NCI-H1105 (cell line): ENCODE measurements at places on chromosomes 2 and 18.

- DNase-seq: no peak
Observed at GRCh38 chr2:70944111-70944690, 8.5 kb downstream of the ATP6V1B1 start.

DNA sequence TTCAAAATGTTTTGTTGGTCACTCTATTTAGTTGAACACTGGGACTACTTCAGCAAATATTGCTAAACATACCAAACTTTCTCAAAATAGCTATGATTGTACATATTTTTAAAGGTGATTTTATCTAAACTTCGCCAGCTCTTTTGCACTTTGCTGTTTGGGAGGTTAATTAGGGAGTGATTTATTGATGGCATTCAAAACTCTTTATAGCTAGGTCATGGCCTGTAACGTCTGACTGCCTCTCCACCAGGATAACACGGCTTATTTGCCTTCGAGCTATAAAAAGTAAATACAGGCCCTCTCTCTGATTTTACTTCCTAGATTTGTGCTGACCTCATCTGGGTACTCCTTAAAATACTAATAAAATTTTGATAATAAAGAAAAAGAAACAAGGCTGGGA is 931.9 kb downstream of the DCDC2C start:
- DNase-seq: peak; percentile 20

DNA sequence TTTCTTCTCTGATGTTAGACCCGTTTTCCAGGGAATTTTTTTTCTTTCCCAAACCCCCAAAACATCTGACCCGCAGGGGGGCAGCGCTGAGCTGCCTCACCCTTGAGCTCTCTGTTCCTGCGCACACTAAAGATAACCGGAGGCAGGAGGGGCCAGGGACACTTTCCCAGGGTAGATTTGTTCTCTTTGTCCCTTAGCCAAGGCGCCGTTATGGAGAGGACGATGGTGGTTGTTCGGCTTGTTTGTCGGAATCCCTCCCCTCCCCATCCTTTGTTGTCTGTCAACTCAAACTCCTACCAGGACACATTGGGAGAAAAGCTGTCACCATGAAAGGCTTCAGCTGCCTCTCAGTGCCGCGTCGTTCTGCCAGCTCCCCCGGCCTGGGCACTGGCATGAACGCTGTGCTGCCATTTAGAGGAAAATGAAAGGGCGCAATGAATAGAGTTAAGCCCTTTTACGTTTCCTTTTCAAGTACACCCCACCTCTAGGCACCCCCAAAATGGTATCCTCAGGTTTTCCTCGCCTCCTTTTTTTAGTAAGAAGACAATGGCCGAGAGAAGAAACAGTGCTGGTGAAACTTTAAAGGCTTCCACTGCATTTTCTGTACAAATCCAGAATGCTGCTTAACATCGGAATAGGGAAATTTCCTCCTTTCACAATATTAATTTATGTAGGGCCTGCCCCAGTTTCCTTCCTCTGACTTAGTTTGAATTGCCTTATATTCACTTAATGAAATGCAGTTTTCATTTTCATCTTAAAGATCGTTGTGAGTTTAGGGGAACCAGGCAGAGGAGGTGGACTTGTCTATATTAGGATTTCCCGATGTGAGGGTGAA is 62.1 kb downstream of the RND3 start:
- DNase-seq: no peak

GRCh38 chr2:20432714-20433113 is 14.2 kb upstream of the RHOB start:
- no peak for DNase-seq

DNA sequence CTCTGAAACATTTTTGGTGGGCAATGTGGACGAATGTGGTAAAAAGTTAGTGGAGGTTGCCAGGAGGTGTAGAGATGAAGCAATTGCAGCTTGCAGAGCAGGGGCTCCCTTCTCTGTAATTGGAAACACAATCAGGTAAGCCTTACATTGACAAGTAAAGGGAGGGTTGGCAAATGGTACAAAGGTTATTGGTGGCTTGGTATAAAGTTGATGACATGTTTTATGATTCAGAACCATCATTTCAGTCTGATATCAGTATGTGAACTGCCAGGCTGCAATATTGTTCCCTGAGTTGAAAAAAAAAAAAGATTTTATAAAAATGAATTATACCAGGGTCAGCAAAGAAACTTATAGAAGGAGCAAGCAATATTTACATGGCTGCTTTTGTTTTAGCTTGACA is 14.4 kb upstream of the DLX1 start:
- no peak for DNase-seq

DNA sequence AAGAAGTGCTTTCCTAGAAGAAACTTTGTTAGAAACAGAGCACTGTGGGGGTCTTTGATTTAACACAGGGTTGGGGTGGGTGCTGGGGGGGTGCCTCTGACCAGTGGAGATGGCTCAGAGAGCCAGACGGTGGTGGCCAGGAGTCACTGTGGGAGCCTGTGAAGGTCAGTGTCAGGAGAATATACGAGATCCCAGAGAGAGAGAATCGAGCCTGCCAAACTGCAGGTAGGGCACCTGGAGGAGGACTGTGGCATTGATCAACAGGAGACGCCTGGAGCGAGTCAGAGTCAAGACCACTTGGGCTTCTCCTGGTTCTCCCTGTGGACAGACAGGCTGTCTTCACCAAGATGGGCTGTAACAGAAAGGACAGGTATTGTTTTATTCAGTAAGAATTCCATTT is 136.5 kb upstream of the TWIST2 start:
- DNase-seq: no peak

GRCh38 chr2:152513681-152514080 is 178.7 kb downstream of the FMNL2 start:
- peak; percentile 59 for DNase-seq

DNA sequence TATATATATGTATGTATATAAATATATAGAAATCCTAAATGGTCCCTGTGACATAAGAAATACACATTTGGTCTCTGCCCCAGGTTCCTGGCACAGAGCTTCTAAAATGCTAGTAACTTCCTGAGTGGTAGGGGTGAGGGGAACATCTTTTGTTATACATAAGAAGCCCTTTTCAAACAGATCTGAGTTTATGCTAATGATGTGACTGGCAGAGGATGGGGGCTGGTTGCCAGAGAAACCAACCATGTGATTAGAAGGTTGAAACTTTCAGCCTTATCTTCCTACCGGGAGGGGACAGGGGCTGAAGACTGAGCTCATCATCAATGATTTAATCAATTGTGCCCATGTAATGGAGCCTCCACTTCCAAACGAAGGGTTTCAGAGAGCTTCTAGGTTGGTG is 16.3 kb downstream of the MFSD2B start:
- no peak for DNase-seq

GRCh38 chr18:45802814-45803492 is 22.5 kb upstream of the SIGLEC15 start:
- no peak for DNase-seq

- no peak for DNase-seq
Observed at GRCh38 chr2:69641471-69641870, 2.1 kb downstream of the AAK1 start.

DNA sequence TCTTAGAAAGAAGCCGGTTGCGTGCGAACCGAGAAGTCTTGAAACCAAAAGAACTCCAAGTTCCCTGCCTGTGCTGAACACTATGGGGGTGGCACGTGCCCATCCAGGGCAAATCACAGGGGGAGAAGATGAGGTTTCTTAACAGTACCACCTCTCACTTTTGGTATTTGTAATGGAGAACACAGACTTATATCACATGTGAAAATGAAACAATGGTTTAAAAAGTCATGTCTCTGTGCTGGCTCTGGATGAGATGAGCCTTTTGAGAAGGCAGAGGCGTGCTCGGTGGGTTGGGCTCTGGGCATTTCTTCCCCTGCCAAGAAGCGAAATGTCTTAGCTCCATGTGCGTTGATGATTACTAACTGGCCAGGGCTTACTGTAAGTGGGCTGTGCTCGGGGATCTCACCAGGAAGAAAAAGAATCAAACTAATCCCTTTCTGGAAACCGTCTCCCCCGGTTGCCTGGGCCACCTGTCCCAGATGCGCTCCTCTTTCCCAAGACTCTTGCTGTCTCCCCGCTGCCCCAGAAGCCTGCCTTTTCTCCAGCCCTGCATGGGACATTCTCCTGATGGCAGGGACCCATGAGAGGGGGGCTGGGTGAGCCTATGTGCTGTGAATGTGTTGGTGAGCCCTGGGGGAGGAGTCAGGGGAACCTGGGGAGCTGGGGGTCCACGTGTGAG is 252.9 kb downstream of the PRKCE start:
- no peak for DNase-seq
